ENCODE measurements at places on chromosomes 13 and 19. TPM values are rescaled to one million over a fixed set of nuclear protein-coding genes. Genes with fewer than 3 reads are reported as not detected.

DNA sequence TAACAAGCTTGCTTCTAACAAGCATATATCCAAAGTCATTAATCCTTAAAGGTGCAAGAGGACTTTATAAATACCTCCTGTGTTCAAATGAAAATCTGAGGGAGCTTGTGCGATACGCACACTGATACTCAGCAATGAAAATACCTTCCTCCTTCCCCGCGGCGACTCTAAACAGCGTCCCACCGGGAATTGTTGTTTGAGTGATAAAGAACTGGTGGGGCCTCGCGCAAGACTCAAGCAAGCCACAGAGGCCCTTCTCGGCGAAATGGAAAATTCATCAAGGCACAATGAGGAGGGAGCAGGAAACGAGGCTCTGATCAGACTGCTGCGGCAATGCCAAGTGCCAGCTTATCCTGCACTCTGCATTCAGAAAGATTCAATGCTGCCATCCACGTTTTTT, 126.7 kb downstream of the ABCC4 start:
- no peak overlapping the region for H3K27ac ChIP-seq
- H3K4me3 ChIP-seq = no peak overlapping the region
- no peaks in the 10 kb centered on the region for H3K27me3 ChIP-seq
- peaks cover under 1% of the 10 kb centered on the region for H3K36me3 ChIP-seq
- DNase-seq = no peak
- H3K4me1 ChIP-seq = no peaks in the 10 kb centered on the region

ZNF536 gene
- total RNA-seq = 0.25 TPM

- H3K36me3 ChIP-seq = no peaks in the 10 kb centered on the region
- H3K27ac ChIP-seq = peak overlapping the region; percentile 86
- peaks cover 9% of the 10 kb centered on the region for H3K4me1 ChIP-seq
- H3K4me3 ChIP-seq = peak overlapping the region; percentile 89
- H3K27me3 ChIP-seq = no peaks in the 10 kb centered on the region
- DNase-seq = peak; percentile 77
Measured at GRCh38 chr19:53102756-53103233, 427 bp downstream of the ZNF160 start.

ZSWIM9 gene
- total RNA-seq = 7.8 TPM

DNA sequence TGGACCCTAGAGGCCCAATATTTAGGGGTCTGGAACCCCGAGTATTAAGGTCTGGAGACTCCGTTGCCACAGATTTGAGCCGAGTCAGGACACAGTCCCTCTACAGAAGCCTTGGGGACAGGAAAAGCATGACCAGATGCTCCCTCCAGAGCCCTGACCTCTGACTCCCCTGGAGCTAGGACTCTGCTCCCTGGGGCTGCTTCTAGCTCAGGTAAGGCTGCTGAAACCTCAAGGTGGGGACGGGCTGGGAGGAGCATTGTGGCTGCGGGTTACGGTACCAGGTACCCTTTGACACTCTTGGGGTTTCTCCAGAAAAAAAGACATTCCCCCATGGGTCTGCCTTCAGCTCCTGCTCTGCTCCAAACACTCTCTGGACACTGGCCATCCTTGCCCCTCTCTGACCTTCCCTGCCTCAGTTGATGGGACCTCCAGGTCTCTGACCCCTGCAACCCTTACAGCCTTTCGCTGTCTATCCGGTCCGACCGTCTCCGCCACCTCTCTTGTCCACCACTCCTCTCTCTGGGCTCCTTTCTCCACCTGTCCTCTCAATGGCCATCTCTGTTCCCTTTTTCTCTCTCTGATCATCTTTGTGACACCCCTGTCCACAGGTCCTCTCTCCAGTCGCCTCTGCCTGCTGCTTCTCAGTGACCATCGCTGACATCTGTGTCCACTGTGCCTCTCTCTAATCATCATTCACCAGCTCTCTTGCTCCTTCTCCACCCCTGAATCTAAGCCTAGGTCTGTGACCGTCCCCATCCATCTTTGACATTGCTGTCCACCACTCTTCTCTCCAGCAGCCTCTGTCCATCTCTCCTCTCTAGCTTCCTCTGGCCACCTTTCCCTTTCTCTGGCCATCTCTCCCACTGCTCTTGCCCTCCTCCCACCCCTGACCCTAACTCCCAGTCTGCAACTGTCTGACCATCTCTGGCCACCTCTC, 1.4 kb downstream of the LRFN3 start:
- no peaks in the 10 kb centered on the region for H3K36me3 ChIP-seq
- peak overlapping the region; percentile 63 for H3K4me3 ChIP-seq
- no peaks in the 10 kb centered on the region for H3K27me3 ChIP-seq

GRCh38 chr13:50460358-50460757, 383.1 kb downstream of the DLEU7 start:
- H3K4me3 ChIP-seq = no peak overlapping the region
- H3K4me1 ChIP-seq = no peaks in the 10 kb centered on the region
- DNase-seq = no peak
- no peak overlapping the region for H3K27ac ChIP-seq
- no peaks in the 10 kb centered on the region for H3K27me3 ChIP-seq
- no peaks in the 10 kb centered on the region for H3K36me3 ChIP-seq

ACP7 gene
- not detected for total RNA-seq

DNA sequence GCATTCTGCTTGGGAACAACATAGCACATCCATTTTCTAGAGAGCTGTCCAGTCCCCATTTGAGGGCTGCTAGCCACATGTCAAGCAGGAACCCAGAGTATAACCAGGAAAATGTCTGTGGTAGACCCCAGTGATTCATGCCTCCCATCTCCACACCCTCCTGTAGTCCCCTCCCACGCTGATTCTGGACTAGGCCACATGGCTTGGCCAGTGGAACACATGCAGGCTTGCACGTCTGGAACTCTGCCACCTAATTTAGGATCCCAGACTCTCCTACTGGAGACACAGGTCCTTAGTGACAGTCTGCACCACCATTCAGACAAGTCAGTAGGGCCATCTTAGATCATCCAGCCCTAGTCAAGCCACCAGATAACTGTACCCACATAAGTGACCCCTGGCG, 149.8 kb downstream of the ZIC5 start:
- no peaks in the 10 kb centered on the region for H3K4me1 ChIP-seq
- no peak overlapping the region for H3K27ac ChIP-seq
- H3K36me3 ChIP-seq = no peaks in the 10 kb centered on the region
- no peaks in the 10 kb centered on the region for H3K27me3 ChIP-seq
- no peak overlapping the region for H3K4me3 ChIP-seq
- DNase-seq = no peak

IFNL1 gene
- not detected for total RNA-seq

LYL1 gene
- 13.8 TPM for total RNA-seq

C19orf67 gene
- total RNA-seq = not detected

- no peak overlapping the region for H3K4me3 ChIP-seq
- no peaks in the 10 kb centered on the region for H3K36me3 ChIP-seq
- no peaks in the 10 kb centered on the region for H3K27me3 ChIP-seq
- no peak overlapping the region for H3K27ac ChIP-seq
- H3K4me1 ChIP-seq = peaks cover 21% of the 10 kb centered on the region
Measured at GRCh38 chr13:74101436-74101835, 32.8 kb downstream of the KLF12 start.

DNA sequence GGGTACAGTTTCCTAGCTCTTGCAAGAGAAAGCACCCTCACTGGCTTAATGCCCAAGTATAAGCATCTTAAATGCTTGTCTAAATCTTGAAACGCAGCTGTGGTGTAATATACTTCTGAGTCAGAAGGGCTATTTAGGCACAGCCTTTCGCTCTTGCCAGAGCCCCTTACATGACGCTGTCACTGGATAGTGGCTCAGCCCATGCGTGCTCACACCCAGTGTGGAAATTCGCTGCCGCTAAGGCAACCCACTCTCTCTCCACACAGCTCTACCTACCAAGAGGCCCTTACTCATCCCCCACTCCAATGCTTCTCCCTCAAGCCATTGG, 24.0 kb downstream of the UQCRFS1 start:
- no peaks in the 10 kb centered on the region for H3K27me3 ChIP-seq
- H3K27ac ChIP-seq = no peak overlapping the region
- H3K36me3 ChIP-seq = no peaks in the 10 kb centered on the region

DNA sequence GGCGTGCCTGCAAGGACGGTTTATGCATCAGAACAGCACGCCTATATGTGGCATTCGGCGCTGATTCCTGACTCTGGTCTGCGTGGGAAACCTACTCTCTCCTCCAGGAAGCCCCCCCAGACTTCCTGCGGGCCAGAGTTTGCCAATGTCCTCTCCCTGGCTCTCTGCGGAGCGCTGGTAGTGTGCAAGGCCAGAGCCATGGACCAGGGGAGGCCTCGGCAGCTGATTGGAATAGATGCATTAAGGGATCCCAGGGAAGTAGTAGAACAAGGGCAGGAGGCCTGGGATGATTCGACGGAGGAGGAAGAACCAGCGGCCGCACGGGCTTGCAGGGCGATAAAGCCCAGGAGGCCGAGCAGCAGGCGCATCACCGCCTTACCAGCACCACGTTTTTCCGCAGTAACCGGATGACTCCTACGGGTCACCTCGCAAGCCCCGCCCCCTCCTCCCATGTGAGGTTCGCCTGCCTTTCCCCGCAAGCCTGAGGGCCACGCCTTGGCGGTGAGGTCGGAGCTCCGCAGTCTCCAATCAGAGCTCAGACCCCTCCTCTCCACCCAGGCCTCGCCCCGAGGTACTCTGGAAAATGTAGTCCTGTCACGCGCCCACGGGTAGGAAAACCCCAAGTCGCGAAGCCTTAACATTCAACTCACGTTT, 5.0 kb downstream of the CLEC11A start:
- H3K27ac ChIP-seq = no peak overlapping the region
- H3K4me1 ChIP-seq = no peaks in the 10 kb centered on the region
- peak; percentile 95 for DNase-seq
- no peak overlapping the region for H3K4me3 ChIP-seq
- H3K27me3 ChIP-seq = no peaks in the 10 kb centered on the region

DNA sequence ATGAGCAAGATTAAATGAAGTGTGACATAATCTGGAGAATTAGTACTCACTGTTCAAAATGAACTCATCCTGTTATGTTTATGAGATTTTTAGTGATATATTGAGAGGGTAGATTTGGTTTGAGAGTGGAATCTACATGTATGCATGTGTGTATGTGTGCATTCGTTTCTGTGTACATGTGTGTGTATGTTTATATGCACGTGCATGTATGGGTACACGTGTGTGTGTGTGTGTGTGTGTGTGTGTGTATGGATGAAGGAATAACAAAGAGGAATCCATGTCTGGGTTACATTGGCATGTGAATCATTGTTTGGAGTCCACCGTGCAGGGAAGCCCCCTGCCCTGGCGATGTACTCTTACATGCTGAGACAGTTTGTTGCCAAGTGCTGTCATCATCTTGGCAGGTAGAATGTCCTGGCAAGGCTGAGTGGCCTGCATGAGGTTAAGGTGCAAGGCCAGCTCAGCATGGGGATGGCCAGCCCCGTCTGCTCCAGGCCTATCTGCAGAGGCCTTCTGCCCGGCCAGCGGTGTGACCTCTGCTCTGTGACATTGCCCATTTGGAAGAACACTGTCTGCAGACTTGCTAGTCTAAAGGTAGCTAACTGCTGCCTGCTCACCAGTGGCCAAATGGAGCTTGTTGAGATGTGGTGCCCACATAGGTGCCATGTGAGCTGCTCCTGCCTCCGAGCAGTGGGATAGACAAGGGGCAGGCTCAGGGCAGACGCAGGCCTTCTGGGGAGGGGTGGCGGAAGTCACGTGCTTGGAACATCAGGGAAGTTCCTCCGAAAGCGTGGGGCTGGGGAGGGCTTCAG, 222.3 kb downstream of the TEX29 start:
- no peaks in the 10 kb centered on the region for H3K36me3 ChIP-seq
- no peak for DNase-seq
- no peaks in the 10 kb centered on the region for H3K4me1 ChIP-seq
- H3K27me3 ChIP-seq = peaks cover 5% of the 10 kb centered on the region
- H3K27ac ChIP-seq = no peak overlapping the region

DNA sequence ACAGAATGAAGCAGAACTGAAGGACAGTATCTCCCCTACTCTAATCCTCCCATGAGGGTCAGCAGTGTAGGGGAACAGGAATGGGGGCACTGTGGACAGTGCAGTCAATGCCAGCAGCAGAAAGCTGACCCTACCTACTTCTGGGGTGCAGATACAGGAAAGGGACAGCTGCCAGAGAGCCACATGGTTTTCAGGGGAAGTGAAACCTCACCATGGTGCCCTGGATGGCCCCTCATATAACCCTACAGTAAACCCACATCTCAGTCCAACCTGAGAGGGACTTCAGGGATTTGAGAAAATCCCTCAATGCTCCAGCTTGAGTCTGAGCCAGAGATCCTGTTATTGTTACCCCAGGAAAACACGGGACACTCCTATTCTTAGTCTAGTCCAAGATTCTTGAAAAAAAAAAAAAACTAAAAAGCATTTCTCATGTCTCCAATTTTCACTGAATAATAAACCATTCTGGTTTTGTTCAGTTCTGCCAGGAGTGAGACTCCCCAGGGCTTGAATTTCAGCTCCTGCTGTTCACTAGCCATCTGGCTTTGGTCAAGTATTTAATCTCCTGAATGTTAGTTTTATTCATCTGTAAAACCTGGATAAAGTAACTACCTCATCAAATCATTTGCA, 511.6 kb upstream of the ARGLU1 start:
- no peak for DNase-seq
- no peak overlapping the region for H3K4me3 ChIP-seq
- H3K36me3 ChIP-seq = no peaks in the 10 kb centered on the region
- H3K27me3 ChIP-seq = no peaks in the 10 kb centered on the region

- DNase-seq = no peak
- no peaks in the 10 kb centered on the region for H3K27me3 ChIP-seq
- H3K4me1 ChIP-seq = no peaks in the 10 kb centered on the region
- H3K4me3 ChIP-seq = no peak overlapping the region
- no peak overlapping the region for H3K27ac ChIP-seq
Measured at GRCh38 chr13:29902632-29903305, 52.4 kb upstream of the UBL3 start.

DNA sequence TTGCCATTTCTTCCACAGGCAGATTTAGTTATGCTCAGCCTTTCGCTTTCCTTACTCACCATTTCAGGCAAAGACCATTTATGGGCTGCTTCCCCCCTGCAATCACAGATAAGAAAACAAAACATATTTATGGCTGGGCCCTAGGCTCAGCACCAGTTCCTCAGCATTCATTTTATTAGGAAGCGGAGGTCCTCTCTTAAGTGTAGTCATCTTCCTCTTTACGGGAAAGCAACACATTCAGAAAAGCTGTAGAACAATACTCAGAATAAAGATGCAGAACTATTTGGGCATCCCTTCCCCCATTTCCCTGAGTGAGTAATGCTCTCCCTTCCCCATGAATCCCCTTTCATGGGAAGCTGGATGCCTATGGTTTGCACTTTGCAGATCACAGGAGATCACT, 27.9 kb downstream of the FLT1 start:
- no peak overlapping the region for H3K4me3 ChIP-seq
- no peaks in the 10 kb centered on the region for H3K27me3 ChIP-seq
- no peaks in the 10 kb centered on the region for H3K4me1 ChIP-seq
- no peaks in the 10 kb centered on the region for H3K36me3 ChIP-seq
- no peak overlapping the region for H3K27ac ChIP-seq
- no peak for DNase-seq

GRCh38 chr13:20664351-20664750, 39.1 kb upstream of the IL17D start:
- H3K4me1 ChIP-seq = no peaks in the 10 kb centered on the region
- no peaks in the 10 kb centered on the region for H3K27me3 ChIP-seq
- no peak for DNase-seq

DNA sequence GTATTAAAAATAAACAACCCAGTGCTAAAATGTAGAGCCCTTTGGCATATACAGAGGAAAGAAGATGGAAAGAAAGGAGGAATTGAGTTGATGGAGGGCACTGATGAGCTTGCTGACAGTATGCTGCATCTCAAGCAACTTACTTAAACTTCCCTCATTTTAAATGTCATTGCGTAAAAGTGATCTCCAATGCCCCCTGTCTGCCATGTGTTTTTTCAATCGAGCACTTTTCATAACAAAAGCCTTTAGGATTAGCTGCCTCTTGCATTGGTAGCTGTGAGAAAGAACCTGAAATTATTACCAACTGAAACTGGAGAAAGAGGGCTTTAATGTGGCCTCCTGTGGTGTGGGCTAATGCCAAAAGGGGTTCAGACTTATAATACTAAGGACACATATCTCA, 541.6 kb downstream of the SUCLA2 start:
- H3K4me1 ChIP-seq = no peaks in the 10 kb centered on the region
- no peaks in the 10 kb centered on the region for H3K27me3 ChIP-seq
- no peaks in the 10 kb centered on the region for H3K36me3 ChIP-seq
- no peak for DNase-seq
- no peak overlapping the region for H3K4me3 ChIP-seq

Measured in kidney (tissue), 22 donors.